HFFc6 (cell line): ENCODE measurements at places on chromosomes 1 and 21. TPM values are rescaled to one million over a fixed set of nuclear protein-coding genes. Genes with fewer than 3 reads are reported as not detected.

The CRABP2 gene
- 64.8 and 75.6 TPM in 2 replicates for total RNA-seq

The RGS13 gene
- total RNA-seq, result not detected in 3 replicates

The VWA5B1 gene
- not detected in 3 replicates for total RNA-seq

The FAM78B gene
- 0.21 TPM in 1 of 3 replicates, not detected in the others for total RNA-seq

The OTUD7B gene
- total RNA-seq, result 27.5 to 29.6 TPM (median 28.7 TPM) in 3 replicates

The S100A16 gene
- total RNA-seq, result 245 to 331 TPM (median 286 TPM) in 3 replicates

The AJAP1 gene
- not detected in 3 replicates for total RNA-seq

DNA sequence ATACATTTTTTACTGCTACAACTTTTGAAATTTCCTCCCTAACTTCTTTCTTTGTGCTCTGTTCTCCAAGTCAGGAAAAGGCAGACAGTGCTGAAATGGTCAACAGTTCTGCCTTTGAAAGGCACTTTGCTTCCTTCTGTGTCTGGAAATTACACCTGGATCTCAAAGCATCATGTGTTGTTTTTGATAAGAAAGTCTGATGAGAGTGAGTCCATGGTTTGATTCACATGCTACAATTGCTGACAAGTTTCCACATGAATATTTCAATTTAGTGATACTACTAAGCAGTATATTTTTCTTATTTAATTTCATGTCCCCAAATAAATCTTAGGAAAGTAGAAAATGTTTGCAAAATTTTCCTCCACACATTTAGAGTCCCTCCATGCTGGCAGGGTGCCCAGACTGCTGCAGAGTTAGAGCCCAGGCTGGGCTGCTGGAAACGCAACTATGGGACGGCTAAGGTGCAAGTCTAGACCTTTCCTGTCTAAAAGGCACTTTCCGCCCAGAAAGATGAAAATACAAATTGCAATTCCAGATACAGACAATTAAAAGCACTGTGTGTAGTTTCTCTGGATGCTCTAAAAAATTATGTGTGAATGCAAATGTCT, 96.6 kb upstream of the RUNX1 start:
- DNase-seq, result no peak

GRCh38 chr1:227434808-227435444, 116.6 kb upstream of the CDC42BPA start:
- DNase-seq, result no peak

- DNase-seq, result no peak
Measured at GRCh38 chr1:81662913-81663526, 137.7 kb upstream of the ADGRL2 start.

GRCh38 chr21:16162953-16163352, 433.2 kb downstream of the USP25 start:
- no peak for DNase-seq

- no peak for DNase-seq
Measured at GRCh38 chr1:210635108-210635507, 306.4 kb downstream of the HHAT start.

- DNase-seq, result peak; percentile 61
Measured at GRCh38 chr1:244970236-244970743, 105.9 kb upstream of the HNRNPU start.

DNA sequence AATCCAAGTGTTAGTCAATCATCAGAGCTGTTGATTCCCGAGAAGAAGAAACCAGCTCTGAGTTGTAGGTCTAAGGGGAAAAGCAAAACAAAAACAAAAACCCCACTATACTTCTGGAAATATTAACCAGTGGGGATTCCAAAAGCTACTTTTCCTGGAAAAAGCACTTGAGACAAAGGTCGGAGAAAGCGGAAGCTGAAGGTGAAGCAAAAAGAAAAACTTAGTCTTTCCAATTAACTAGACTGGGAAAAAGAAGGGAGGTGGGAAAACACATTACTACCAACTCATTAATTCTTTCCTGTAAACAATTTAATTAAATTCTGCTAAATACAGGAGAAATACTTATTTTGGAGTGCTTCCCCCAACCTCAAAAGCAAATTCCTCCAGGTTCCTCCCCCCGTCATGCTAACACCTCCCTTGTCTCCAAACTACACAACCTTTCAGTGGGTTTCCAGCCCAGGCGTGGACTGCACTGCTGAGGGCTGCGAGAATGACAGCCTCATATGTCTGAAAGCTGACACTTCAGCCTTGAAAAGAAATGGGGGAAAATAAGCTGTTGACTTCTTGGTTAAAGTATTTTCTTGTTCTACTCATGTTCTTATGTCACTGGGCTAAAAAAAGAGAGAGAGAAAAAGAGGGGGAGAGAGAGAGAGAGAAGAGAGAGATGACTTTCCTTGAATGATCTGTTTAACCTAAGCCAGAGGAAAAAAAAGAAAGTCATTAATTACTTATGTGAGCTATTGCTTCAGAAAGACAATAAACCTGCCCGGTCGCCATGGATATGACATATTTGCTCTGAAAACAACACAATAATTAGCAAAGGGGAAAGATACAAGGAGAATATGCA, 5.1 kb downstream of the CASZ1 start:
- no peak for DNase-seq

DNA sequence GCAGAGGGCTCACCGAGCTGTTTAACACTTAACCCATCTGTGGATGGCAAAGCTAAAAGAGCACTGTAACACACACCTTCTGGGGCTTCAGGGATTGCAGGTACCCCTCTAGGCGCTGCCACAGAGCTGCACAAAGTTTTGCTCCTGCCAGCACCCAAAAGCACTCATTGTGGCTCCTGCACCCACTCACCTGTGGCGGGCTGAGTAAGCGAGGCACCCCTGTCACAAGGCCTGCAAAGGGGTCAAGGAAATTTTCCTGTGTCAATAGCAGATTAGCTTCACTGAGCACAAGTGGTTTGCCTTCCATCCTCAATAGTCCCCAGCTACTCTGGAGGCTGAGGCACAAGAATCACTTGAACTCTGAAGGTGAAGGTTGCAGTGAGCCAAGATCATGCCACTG, 29.5 kb upstream of the KCNK1 start:
- no peak for DNase-seq

GRCh38 chr1:38392861-38393260, 346.3 kb upstream of the POU3F1 start:
- no peak for DNase-seq

DNA sequence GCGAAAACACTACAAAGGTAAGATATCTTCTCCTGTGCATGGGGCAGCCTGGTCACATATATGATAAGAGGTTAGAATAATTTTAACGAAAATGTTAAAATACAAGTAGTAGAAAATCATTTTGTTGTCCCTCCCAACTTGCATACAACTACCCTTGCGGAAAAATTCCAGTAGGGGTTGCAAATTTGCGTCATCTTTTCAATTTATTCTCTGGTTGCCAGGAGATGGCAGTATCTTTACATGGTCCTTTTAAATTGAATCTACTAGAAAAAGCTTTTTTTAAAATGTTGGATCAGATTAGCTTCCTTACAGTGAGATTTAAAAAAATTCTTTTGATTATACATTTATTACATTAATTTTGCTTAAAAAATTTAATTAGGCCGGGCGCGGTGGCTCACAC, 10.9 kb downstream of the S100PBP start:
- peak; percentile 36 for DNase-seq

- no peak for DNase-seq
Measured at GRCh38 chr1:203144661-203145060, 17.1 kb downstream of the ADORA1 start.

- no peak for DNase-seq
Measured at GRCh38 chr1:219261454-219261853, 87.8 kb downstream of the LYPLAL1 start.

DNA sequence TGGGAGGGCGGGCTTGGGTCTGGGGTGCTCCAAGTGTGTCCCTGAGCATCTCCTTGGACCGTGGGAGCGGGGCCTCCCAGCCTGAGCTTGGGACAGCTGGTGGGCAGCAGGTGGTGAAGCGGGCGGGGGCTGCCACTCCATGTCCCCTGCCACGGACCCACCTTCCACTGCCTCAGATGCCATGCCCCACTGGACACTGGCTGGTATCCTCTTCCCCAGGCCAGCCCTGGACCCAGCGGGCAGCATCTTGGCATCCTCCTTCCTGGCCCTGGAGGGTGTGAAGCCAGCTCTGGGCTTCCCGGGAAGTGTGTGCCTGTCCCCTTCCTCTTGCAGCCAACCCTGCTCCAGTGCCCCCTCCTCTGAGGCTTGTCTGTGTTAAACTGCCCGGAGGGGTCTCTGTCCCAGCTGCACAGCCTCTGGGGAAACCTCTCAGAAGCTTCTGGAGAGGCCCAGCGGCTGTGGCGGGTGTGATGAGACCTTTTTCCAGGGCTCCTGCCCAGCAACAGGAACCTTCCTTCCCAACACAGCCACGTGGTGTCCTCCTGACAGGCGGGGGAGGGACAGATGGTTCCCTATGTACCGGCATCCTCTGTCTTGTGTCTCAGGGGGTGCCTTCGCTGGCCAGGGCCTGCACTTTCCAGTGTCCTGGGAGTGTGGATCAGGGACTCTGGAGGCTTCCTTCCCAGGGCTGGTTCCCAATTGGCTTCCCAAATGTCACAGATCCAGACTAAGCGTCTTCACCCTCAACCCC, 81.6 kb upstream of the DISP3 start:
- DNase-seq, result no peak

GRCh38 chr1:85315789-85316188, 39.4 kb upstream of the BCL10 start:
- no peak for DNase-seq

- DNase-seq, result no peak
Measured at GRCh38 chr1:201334325-201335173, 42.9 kb downstream of the TNNT2 start.

- DNase-seq, result no peak
Measured at GRCh38 chr1:106962591-106962990, 93.9 kb upstream of the PRMT6 start.

DNA sequence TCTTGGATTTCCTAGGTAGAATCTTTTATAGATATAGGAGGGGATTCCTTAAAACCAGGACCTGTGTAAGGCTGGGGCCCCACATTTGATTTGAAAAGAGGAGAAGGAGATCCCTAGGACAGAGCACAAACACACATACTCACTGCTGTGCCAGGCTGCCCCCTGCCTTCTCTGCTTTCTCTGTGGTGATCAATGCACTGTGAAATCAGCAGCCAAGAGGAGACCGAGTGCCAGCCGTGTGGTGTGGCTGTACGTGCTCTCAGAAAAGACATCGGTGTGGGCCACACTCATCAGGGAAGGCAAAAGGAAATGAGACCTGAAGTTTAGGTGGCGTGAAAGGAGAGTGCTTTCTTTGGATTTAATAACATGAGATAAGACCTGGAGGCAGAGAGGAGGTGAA, 194.2 kb downstream of the ZSCAN20 start:
- DNase-seq, result no peak

DNA sequence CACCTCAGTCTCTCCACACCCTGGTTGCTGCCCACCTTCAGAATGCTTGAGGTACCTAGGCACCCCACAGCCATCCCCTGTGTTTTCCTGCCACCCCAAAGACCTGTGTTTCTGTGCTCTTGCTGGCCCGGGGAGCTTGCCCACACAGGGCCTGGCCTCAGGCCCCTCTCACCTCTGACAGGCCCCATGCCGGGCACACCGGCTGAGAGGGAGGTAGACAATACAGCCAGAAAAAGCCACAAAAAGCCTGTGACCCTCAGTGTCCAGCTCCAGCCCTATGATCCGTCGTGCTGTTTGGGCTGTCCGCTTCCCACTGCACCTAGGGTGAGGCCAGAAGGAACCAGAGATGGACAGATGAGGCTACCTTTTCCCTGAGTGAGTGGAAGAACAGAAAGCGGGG, 11.4 kb downstream of the SEMA6C start:
- DNase-seq, result no peak

DNA sequence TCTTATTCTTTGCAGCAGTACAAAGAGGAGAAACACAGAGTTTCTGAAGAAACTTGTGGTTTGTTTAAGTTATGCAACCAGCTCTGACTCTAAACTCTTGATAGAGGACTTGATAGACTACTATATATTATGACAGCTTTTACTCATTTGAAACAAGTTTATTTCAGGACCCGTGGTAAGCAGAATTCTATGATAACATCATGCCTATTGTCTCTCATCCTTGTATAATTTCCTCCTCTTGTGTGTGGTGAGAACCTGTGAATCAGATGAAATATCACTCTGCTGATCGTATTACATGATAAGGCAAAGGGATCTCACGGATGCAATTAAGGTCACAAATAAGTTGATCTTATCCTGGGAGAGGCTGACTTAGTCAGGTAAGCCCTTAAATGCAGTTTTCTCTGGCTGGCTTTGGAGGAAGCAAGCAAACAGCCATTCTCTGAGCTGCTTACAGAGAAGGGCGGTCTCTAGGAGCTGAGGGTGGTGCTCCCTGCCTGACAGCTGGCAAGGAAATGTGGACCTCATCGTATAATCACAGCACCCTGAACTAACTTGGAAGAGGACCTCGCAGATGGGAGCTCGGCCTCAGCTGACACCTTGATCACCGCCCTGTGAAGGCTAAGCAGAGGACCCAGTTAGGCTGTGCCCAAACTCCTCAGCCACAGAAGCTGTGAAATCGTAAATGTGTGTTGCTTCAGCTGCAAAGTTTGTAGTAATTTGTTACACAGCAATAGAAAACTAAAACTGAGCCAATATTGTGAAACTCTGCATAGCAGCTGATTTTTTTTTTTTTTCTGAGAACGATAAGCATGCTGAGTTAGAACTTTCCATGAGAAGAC, 151.1 kb upstream of the DPT start:
- DNase-seq, result no peak

GRCh38 chr21:42611852-42612251, 41.6 kb upstream of the PDE9A start:
- no peak for DNase-seq

- no peak for DNase-seq
Measured at GRCh38 chr1:49389699-49390098, 613.0 kb upstream of the BEND5 start.

DNA sequence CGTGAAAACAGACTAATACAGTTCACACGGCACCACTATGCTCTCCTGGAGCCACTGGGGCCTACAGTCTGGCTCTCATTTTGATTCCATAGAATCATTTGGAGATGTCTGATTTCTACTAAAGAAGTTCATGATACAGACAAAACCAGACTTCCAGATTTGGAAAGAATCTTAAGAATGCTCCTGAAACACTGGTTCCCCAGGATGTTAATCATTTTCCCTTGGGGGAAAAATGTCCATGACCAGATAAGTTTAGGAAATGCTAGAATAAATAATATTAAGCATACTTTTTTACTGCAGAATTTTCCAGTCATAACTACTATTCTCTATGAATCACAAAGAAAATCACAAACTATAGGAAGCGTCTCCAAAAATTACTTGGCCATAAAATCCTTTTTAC, 63.0 kb upstream of the RGS7 start:
- peak; percentile 9 for DNase-seq

GRCh38 chr21:42222821-42223390, 4.0 kb downstream of the ABCG1 start:
- DNase-seq, result no peak
